ENCODE measurements at places on chromosomes 6 and 20.

GRCh38 chr6:152124429-152125074 is 317.1 kb downstream of the ESR1 start:
- peak; percentile 25 for DNase-seq

DNA sequence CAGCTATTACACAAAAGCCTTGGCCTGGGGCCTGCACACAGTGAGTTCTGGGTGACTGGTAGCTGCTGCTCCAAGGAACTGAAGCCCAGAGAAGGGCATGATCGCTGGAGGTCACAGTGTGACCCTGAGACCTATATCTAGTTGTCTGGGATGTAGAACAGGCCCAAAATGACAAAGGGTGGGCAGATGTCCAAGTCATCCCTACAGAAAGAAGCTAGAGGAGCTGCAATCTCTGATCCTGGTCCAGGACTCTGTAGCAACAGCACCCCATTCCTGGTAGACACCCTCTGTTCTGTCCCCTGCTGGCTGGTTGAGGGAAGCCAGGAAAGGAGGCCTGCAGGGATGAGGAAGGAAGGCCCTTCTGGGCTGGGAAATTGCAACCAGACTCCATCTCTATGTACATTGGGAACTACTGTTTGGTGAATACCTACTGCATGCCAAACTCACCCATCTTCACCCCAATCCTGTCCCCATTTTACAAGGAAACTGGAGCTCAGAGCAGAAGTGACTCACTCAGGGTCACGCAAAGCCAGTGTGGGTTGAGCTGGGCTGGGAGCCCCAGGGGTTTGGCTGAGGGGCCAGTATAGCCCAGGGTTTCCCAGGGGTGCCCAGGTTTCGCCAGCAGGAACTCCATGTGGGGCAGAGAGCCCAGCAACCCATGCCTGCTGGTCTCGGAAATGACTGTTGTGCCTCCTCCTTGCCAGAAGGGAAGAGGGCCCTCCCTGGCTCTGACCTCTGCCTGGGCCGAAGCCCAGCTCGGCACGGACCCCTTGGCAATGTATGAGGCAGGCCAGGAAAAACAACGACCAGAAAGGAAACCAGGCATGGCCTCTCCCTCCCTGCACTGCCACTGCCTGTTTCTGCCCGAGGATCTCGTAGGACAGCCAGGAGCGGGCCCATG is 44.9 kb upstream of the TLDC2 start:
- DNase-seq, result no peak

DNA sequence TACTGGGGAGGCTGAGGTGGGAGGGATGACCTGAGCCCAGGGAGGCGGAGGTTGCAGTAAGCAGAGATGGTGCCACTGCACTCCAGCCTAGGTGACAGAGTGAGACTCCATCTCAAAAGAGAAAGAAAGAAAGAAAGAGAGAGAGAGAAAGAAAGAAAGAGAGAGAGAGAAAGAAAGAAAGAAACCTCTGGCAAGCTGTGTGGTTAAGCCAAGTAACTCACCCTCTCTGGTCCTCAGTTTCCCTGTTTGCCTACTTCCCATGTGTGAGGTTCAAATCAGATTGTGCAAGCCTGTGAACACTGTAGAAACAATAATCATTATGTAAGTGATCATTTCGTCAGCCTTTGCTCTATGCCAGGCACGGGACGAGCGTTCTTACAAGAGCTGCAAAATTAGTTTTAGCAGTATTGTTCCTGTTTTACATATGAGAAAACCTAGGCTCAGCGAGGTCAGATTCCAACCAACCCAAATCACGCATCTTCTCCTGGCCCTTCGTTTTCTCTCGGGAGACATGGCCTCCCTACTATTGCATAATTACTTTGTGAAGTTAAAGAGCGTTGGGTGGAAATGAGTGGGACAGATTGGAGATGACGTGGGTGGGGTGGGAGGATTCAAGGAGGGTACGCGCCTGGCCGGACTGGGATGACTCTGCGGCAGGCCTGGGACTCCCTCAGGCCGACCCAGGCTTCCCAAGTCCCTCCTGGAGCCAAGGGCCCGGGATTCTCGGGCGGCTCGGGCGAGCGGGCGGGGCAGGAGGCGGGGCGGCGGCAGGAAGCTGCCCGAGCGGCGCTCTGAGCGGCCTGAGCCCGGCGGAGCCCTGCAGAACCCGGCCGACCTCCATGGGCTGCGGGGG is at the start of gene SNX21:
Gene SNX21, plus strand, starts transcription at position 770 of the 853 bp plus-strand sequence. CDS start 121 bp downstream, outside the sequence.
- no peak for DNase-seq

DNA sequence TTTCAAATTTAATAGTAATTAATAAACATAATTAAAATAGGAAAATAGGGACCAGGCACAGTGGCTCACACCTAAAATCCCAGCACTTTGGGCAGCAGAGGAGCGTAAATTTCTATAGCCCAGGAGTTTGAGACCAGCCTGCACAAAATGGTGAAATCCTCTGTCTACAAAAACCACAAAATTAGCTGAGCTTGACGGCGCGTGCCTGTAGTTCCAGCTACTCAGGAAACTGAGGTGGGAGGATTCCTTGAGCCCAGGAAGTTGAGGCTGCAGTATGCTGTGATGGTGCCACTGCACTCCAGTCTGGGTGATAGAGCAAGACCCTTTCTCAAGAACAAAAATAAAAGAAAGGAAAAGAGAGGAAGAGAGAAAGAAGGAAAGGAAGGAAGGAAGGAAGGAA is 1387.0 kb upstream of the ADGRB3 start:
- DNase-seq, result no peak

- DNase-seq, result no peak
Observed at GRCh38 chr6:85676086-85676729, 33.5 kb upstream of the SYNCRIP start.

- no peak for DNase-seq
Observed at GRCh38 chr6:161261816-161262215, 12.0 kb downstream of the AGPAT4 start.

- DNase-seq, result peak; percentile 60
Observed at GRCh38 chr6:30719791-30720737, at the start of gene TUBB. Gene TUBB, plus strand, starts transcription at chr6:30720352. Its CDS starts 155 bp downstream, at chr6:30720507.

GRCh38 chr6:24357336-24358218 is at the start of gene DCDC2:
Gene DCDC2, minus strand, starts transcription at chr6:24358059. Its CDS starts 309 bp downstream, at chr6:24357750.
- no peak for DNase-seq

DNA sequence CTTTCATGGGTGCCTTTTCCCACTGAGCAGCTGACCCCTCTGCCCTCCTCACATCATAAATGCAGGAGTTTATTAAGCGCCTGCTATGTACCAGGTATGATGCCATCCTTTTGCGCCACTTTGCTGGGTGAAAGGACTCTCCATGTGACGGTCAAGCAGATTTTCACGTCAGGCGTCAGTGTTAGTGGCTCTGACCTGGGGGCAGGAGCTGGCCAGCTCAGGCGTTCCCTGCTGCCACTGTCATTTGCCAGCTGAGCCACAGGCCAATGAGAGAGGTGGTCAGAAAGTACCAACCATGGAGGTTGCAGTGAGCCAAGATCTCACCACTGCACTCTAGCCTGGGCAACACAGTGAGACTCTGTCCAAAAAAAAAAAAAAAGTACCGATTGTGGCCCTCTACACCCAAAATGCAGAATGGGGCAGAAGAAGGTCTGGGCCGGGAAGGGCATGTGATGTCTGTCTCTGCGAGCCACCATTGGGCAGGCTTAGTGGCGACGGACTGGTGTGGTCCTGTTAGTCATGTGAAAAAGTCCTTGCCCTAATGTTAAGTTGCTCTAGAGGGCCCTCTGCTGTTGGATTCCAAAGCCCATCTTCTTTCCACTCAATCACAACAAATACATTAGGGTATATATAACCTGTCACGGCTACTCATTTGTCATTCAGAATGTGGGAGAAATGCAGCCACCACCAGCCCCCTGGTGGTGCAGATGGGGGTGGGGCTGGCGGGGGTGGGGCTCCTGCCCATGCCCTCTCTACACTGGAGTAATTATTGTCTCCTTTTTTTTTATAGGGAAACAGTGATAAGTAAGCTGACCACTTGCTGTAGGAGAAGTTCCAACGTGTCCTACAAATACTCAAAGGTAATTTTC is 18.4 kb upstream of the SLC22A1 start:
- no peak for DNase-seq

- DNase-seq, result no peak
Observed at GRCh38 chr20:60137657-60138245, 179.5 kb downstream of the CDH26 start.

GRCh38 chr20:19433371-19434350 is 221.2 kb downstream of the SLC24A3 start:
- no peak for DNase-seq

DNA sequence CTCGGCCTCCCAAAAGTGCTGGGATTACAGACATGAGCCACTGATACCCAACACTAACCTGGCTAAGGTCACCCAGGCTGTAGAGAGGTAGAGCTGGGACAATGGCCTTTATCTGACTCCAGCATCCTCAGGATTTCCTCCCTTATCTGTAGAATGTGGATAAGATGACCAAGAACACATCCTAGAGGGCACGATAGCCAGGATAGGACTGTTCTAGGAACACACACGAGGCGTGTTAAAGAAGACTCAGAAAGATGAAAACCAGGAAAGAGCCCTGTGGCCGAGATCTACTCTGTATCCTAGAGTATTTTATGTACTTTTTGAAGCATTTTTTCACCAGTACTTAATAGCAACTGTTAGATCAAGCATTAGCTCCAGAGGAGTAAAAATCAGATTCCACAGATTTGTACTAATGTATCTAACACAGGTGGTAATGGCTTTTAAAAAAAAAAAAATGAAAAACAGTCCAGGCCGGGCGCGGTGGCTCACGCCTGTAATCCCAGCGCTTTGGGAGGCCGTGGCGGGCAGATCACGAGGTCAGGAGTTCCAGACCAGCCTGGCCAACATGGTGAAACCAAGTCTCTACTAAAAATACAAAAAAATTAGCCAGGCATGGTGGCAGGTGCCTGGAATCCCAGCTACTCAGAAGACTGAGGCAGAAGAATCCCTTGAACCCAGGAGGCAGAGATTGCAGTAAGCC is 17.3 kb downstream of the PPP1R10 start:
- no peak for DNase-seq

- no peak for DNase-seq
Observed at GRCh38 chr20:53786071-53786444, 192.4 kb upstream of the ZNF217 start.

DNA sequence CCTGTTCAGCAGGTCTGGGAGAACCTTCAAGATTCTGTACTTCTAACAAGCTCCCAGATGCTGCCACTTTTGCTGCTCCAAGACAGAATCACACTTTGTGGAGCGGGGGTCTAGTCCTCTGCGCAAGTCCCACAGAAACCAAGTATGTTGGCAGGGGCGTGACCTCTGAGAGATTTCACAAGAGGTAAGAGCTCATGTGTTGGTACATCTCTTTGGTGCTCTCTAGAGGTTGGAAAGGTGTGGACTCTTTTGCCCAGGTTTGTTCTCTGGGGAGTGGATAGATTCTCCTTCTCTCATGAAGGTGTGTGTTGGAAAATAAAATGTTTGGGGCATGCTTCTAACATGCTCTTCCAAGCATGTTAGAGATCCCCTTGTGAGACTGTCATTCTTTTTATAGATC is 340.9 kb upstream of the IRAK1BP1 start:
- no peak for DNase-seq

GRCh38 chr6:71334768-71335167 is 46.2 kb downstream of the OGFRL1 start:
- no peak for DNase-seq

- DNase-seq, result no peak
Observed at GRCh38 chr6:80566361-80566760, 459.9 kb downstream of the BCKDHB start.

DNA sequence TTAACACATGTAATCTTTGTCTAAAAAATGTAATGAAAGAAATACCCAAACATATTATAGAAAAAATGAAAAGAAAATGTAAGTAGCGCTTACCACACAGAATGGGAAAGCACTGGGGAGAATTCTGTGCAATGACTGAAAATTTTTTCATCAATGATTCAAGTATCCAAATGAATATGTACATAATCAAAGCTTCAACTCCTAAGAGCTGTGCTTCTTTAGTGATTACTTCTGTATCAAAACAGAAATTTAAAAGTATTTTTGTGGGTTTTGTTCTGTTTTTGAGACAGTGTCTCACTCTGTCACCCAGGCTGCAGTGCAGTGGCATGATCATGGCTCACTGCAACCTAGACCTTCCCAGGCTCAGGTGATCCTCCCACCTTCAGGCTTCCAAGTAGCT is 13.7 kb downstream of the LMBRD1 start:
- no peak for DNase-seq

DNA sequence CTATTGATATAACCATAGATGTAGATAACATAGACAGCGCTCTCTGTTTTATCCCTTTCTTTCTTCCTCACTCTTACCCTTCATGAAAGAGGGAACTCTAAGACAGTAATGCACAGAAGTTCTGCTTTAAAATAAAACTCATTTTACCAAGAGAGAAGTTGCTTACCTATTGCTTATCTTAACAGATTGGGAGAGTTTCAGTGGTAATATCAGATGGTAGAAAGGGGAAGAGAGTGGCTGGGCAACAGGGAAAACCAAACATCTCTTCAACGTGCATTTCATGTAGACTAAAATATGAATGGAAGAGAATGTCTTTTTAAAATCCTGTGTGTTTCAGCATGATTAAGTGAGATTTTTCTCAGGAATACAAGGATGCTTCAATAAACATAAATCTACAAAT is 45.3 kb upstream of the SIRPG start:
- DNase-seq, result no peak

GRCh38 chr6:137496368-137496767 is 2.2 kb upstream of the OLIG3 start:
- no peak for DNase-seq

- no peak for DNase-seq
Observed at GRCh38 chr6:94163877-94164276, 744.5 kb upstream of the EPHA7 start.

GRCh38 chr20:9912858-9913434 is 74.1 kb upstream of the PAK5 start:
- DNase-seq, result no peak

DNA sequence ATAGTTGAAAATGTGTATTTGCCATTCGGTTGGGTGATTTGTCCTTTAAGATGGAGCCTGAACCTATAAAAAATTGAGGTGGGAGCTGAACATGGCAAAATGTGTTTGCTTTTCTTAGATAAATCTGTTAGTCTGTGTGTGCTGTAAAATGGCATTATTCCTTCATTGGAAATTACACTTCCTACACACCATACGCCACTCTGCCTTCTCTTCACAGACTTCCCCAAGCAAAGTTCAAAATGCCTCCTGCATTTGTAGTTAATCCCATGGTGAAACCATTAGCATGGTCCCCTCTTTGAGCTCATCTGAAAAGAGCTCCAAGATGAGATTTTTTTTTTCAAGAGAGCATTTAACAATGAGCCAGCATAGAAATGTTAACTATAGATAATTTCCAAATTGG is 567 bp downstream of the ADTRP start:
- no peak for DNase-seq

GRCh38 chr6:156944412-156944811 is 167.2 kb downstream of the ARID1B start:
- DNase-seq, result no peak

GRCh38 chr6:137761487-137761886 is 105.6 kb upstream of the TNFAIP3 start:
- no peak for DNase-seq

DNA sequence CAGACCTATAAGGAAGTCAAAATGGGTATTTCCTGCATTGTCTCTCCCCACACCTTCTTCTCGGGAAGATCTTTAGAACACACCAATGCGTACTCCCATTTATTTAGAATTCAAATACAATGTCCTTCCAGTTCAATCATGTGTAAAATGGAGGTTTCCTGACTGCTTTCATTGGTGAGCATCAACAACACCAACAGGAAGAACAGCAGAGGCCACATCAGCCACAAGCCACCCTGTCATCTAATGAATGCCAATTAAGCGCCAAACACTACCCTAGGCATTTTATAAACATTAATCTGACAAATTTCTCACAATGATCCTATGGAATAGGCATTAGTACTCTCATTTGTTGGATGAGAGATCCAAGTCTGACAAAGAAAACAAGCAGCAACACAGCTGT is 68.4 kb upstream of the SMLR1 start:
- DNase-seq, result no peak

Measured in GM18507 (cell line).